ENCODE measurements at places on chromosomes 13 and 19.

GRCh38 chr19:40321076-40321475 is 27.1 kb downstream of the C19orf47 start:
- DNase-seq, result no peak

DNA sequence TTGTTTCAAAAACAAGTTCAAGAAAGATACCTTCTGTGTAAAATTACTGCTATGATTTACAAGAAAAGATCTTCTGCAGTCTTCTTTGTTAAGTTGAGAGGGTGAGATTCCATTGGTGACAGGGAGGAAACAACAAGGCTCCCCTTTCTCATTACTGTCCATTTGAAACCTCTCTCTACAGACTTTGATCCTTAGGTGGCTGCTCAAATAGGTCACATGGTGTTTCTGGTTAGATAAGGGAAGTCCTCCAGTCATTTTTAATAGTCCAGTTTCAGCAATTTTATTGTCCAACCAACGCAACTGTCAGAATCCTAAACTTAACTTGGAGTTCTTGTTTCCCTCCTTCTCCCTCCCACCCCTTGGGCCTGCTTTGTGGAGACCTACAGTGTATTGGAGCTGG is 390.4 kb downstream of the EFNB2 start:
- no peak for DNase-seq

DNA sequence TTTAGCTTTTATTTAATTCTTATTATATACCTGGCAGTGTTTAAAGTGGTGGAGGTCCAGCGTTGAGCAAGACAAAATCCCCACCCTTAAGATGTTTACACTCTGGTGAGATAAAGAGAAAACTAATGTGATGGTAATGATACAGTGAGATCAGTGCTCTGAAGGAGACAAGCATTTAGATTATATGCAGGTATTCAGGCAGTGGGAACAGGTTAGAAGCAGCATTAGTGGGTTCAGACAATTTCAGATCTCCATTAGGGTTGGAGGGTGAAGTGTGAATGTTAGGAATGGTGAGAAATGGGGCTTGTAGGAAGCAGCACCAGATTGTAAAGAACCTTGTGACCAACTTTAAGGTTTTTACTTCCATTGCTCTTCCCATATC is 39.0 kb downstream of the PIBF1 start:
- DNase-seq, result no peak

DNA sequence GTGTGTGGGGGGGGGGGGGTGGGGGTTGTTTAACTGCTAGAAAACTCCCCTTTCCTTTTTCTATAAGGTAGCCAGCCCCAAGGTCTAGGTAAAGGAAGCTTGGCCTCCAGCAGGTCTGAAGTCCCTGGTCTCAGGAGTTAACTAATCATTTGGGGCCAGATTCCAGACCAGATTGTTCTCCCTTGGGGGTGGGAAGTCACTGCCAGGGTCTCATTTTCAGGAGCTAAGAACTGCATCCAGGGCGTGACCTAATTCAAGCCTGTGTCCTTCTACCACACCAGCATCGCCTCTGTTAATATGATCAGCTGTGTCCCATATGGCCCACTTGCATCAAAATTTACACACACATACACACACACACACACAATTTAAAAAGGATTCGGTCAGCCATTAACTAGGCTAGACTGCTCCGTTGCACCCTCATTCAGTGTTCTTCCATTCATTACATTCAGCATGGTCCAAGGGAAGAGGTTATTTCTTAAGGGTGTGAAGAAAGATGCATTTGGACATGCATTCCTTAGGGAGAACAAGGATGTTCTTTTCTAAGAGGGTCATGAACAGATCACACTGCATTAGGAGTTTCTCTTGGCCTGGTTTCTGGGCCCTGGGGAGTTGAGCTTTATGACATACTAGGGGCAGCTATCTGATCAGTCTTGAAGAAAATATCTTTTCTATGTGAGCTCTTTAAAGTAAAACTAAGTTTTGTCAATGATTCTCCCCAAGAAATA is 91.0 kb downstream of the FGF14 start:
- no peak for DNase-seq

GRCh38 chr19:52789440-52789839 is 2.8 kb upstream of the ZNF600 start:
- DNase-seq, result no peak

DNA sequence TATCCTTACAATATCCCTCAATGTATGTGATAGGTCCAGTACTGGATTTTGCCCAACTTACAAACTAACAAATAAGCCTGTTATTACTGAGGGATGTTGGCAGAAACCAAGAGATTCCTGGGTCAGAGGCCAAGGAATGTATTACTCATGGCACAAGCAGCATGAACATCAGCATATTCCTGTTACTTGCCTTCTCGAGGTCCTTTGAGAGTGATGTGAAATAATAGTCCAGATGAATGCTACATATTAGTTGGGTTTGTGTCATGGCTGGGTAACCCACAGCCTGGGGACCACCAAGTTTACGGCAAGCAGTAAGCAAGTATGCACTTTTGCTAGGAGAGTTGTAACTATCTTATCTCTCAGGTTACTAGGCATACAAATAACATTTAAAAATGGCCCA is 384.5 kb upstream of the GPC6 start:
- DNase-seq, result no peak
